ENCODE measurements at places on chromosomes 2 and 18.

DNA sequence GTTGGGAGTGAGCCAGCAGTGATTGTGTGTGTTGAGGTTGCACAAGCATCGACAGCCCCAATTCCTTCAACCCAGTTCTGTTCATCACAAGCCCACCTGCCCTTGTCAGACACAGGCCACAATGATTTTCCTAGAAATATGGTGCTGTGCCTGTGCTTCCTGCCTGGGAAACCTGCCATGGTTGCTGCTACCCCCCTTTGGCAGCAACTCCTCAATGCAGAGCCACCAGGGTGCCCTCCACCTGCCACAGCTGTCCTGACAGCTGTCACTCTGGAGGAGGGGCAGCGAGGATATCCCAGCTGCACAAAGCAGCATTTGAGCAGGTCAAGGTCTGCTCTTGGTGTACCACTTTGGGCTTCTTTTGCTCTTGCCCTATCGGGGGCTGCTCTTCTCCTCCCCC lies 27.1 kb downstream of the SMIM21 start:
- no peak for DNase-seq

DNA sequence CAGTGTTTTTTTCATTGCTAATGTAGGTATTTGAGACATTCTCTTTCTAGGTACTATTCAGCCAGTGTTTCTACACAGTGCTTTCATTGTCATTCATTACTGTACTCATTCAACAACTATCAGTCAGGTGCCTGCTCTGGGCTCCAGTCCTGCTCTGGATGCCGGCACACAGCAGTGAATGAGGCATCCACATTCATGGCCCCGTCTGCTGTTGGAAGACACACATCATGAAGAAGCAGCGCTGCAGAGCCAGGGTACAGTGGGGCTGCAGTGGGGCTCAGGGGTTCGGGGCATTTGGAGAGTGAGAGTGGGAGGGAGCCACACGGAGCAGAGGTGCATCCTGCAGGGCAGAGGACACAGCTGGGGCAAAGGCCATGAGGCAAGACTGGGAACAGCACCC lies 737.2 kb upstream of the RAB6C start:
- DNase-seq, result no peak

GRCh38 chr2:215529271-215529670 lies 93.4 kb upstream of the FN1 start:
- DNase-seq, result no peak

- DNase-seq, result no peak
These were observed 776.9 kb upstream of the FSHR start for GRCh38 chr2:49931241-49931640.

- no peak for DNase-seq
These were observed 2028.6 kb upstream of the CELF4 start for GRCh38 chr18:39594206-39594605.

GRCh38 chr2:69764286-69765095 lies 22.6 kb downstream of the ANXA4 start:
- DNase-seq, result no peak

Data from right lobe of liver (tissue), 6 donors.